ENCODE measurements at places on chromosomes 7 and 10.

- DNase-seq: no peak
Observed at GRCh38 chr10:36412942-36413341, 712.5 kb upstream of the ANKRD30A start.

DNA sequence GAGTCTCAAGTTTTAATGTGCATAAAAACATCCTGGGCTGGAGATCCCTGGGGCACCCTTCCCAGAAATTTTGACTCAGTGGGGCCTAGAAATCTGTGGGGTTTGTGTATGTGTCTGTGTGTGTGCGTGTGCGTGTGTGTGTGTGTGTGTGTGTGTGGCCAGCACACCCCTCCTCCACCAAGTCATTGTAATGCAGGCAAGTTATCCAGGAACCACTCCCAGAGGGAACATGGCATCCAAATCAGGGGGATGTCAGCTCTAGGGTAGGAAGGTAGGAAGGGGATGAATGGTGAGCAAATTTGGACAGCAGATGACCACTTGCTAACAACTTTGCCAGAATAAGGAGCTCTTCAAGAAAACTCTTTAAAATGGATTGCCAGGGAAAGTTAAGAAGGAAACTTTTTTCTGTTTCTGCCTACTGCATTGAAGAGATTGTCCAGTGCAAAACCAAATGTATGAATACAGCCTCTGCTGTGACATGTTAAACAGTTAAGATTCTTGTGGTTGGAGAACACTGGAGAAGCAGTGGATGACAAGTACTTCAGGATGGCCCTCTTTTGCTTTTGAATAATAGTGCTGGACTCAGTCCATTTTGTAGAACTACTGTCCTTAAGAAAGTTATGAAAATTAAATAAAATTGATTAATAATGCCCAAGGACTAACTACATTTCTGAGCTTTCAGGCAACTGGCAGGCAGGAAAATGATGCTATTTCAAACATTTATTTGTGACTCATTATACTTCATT, 12.3 kb downstream of the STAMBPL1 start:
- DNase-seq: no peak

DNA sequence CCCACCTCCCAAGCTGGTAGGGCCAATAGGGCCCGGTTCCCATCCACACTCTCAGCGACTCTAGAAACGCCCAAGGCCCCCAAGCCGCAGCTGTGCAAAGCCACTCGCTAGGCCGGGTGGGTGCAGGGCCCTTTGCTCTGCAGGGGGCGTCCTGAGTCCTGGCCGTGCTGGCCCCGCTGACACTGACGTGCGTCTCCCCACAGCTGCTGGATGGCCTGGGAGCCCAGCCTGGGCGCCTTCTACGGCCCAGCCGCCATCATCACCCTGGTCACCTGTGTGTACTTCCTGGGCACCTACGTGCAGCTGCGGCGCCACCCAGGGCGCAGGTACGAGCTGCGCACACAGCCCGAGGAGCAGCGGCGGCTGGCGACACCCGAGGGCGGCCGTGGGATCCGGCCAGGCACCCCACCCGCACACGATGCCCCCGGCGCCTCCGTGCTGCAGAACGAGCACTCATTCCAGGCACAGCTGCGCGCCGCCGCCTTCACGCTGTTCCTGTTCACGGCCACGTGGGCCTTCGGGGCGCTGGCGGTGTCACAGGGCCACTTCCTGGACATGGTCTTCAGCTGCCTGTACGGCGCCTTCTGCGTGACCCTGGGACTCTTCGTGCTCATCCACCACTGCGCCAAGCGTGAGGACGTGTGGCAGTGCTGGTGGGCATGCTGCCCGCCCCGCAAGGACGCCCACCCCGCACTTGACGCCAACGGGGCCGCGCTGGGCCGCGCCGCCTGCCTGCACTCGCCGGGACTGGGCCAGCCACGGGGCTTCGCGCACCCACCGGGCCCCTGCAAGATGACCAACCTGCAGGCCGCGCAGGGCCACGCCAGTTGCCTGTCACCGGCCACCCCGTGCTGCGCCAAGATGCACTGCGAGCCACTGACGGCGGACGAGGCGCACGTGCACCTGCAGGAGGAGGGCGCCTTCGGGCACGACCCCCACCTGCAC, 31.6 kb upstream of the KNDC1 start:
- DNase-seq: no peak

- DNase-seq: no peak
Observed at GRCh38 chr7:24346716-24347115, 62.7 kb downstream of the NPY start.

GRCh38 chr7:155123413-155123812, 53.3 kb downstream of the HTR5A start:
- DNase-seq: no peak

DNA sequence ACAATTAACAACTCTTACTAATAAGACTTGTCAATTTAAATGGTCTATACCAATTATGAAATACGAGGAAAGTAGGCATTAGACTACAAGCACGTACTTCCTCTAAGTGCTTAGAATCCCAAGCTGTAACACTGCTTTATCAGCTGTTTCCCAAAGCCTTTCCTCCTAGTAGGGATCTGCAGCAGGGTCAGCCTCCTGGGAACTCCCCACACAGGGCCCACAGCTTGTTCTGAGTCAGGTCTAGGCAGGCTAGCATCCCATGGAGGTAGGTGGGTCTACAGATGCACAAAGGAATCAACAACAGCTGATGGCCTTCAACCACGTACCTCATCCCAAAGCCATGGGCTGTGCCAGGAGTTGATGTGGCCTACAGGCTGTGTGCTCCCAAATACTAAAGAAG, 14.7 kb downstream of the MMS19 start:
- DNase-seq: no peak

DNA sequence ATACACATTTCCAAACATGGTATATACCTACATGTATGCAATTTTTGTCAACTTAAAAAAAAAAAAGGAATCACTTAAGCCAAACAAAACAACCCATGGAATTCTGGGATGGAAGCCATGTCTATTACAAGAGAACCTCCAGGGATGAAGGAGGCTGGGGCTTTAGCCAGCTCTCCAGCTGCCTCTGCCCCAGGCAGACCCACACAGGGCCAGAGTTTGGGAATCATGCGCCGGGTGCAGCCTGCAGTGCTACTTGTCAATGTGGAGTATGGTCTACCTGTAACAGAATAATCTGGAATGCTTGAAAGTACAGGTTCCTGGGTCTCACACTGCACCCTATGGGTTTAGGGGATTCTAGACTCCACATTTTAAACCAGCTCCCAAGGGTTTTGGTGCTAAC, 10.8 kb downstream of the ATP6V0E2 start:
- no peak for DNase-seq

- DNase-seq: no peak
Observed at GRCh38 chr10:88386204-88386788, 196.8 kb downstream of the RNLS start.

- DNase-seq: no peak
Observed at GRCh38 chr7:46776790-46777189, 805.1 kb downstream of the TNS3 start.

- DNase-seq: no peak
Observed at GRCh38 chr10:75602341-75602740, 170.9 kb downstream of the LRMDA start.

GRCh38 chr7:132650498-132650897, 74.2 kb upstream of the PLXNA4 start:
- DNase-seq: no peak

GRCh38 chr10:110076559-110077318, 69.0 kb downstream of the ADD3 start:
- DNase-seq: no peak
